NCI-H2081 treated with DMSO at 0.1 percent for 48 hours (cell line): ENCODE measurements at places on chromosomes 4 and X.
A peak's percentile ranks its signal among the peaks of the same experiment; 100 is the strongest.

- DNase-seq: no peak
Observed at GRCh38 chr4:11427121-11427996, 1.3 kb downstream of the HS3ST1 start.

- DNase-seq: no peak
Observed at GRCh38 chrX:22314692-22315091, 42.0 kb downstream of the CBLL2 start.

GRCh38 chr4:136395212-136395722, 1137.0 kb downstream of the PCDH18 start:
- DNase-seq: no peak

DNA sequence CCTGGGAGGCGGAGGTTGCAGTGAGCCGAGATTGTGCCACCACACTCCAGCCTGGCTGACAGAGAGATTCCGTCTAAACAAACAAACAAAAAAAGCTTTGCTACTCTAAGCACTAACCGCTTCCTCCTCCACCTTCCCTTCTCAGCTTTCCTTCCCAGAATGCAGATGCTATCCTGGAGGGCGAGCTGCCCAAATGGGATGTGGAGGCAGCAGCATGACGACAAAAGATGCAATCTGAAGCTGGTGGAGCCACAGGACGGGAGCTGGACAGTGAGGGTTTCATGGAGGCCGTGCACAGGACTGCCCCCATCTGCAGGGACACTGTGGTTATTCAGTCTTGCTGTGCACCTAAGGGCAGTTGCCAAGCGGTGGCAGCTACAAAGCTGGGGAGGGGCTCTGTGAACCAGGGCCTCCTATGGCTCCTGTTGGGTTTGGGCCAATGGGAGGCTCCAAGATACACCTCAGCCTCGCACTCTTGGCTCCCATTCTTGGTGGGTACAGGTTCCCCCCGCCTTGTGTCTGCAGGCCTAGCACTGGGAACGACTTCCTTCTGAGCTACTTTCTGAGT, 47.4 kb downstream of the WDR1 start:
- no peak for DNase-seq

DNA sequence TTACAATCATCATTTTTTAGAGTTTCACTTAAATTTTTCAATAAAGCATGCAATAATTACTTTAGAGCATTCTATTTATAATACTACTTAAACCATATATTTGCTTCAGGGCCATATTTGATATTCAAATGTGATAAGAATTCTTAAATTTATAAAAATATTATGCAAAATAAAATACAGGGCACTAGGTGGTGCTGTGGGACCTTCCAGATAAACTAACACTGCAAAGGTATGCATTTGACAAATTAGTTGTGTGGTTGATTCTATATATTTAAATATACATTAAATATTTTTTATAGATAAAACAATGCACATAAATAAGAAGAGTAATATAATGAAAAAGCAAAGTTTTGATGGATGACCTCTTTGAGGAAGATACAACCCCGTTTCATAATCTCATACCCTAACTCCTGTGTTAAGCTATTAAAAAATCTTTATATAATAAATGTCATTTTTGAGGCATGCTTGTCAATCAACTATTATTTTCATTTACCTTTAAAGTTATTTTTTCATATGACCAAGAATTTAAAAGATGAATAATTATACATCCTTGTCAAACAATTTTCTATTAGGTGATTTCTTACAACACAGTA, 128.4 kb downstream of the REELD1 start:
- DNase-seq: no peak

- DNase-seq: no peak
Observed at GRCh38 chrX:46180258-46180687, 364.9 kb downstream of the ZNF674 start.

DNA sequence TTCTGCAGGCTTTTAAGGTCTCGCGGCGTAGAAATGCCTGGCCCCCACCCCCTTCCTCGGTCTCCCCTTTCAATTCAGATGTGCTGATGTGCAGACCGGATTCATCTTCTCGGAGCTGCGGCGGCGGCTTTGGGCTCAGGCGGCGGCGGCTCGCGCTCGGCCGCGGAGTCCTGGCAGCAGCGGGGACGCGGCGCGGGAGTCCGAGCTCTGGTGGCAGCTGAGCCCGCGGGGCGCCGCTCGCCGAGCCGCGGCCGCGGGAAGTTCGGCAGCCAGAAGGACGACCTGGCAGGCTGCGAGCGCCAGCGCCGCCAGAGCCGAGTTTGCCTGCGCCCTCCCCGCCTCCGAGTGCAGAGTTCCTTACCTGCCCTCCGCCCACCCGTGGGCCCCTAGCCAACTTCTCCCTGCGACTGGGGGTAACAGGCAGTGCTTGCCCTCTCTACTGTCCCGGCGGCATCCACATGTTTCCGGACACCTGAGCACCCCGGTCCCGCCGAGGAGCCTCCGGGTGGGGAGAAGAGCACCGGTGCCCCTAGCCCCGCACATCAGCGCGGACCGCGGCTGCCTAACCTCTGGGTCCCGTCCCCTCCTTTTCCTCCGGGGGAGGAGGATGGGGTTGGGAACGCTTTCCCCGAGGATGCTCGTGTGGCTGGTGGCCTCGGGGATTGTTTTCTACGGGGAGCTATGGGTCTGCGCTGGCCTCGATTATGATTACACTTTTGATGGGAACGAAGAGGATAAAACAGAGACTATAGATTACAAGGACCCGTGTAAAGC, 448 bp downstream of the TLL1 start:
- no peak for DNase-seq

DNA sequence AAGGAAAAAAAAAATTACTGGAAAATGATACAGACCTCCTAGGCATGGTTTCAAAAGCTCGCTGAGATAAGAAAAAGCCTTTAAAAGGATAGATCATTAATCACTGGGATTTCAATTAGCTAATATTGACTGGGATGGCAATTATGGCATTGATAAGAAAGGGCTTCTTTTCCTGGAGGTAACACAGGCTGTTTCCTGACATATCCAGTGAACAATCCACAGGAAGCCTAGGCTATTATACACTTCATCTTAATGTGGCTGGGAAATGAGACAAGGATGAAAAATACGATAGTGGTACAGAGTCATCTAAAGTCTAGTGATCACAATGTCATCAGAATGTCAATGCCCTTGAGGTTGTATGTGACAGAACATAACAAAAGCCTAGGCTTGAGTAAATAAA, 1579.3 kb downstream of the C4orf33 start:
- no peak for DNase-seq

DNA sequence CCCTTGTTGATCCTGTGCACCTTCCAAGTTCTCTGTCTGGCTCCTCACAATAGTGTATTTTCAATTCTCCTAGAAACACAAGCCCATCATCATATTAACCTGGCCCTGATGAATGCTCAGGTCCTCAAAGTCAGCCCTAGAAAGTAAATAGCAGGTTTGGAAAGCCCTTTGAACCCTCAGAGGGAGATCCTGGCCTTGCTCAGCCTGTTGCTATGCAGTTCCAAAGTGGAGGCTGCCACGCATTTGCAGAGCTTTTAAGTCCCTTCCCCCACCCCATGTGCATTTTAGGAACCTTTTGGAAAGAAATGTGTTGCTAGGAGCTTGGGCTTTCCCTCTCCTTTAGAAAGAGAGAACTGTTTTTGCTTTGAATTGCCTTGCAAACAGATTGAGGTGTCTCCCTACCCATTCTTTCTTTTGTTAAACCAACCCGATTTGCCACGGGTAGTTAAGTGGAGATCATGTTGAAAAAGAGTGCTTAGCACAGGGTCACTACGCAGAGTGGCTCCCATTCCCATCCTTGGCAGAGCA, 12.2 kb downstream of the MAMLD1 start:
- DNase-seq: no peak

- DNase-seq: no peak
Observed at GRCh38 chr4:22874334-22874912, 181.7 kb downstream of the GBA3 start.

- DNase-seq: no peak
Observed at GRCh38 chr4:30495251-30495650, 224.9 kb upstream of the PCDH7 start.

GRCh38 chrX:16134936-16135335, 11.6 kb downstream of the GRPR start:
- no peak for DNase-seq

DNA sequence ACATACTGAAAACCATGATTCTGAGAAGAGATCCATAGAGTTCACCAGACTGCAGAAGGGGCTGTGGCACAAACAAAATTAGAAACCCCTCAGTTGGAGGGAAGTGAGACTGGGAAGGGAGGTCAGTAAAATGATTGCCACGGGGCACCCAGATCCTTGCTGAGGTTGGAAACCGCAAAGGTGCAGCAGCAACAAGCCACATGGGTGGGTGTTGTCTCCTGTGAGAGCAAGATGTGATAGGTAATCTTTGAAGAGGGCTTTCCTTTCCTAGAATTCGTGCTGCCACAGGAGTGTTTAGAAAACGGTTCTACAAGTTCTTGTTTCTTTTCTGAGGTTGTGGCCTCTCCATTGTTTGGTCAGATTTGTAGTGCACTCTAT, 85.5 kb downstream of the NFKB1 start:
- no peak for DNase-seq

GRCh38 chrX:100636321-100636991, at the start of gene TSPAN6:
TSPAN6 (minus strand) TSS chrX:100636806; CDS start chrX:100636694, 112 bp downstream.
- DNase-seq: peak; percentile 57

GRCh38 chrX:17595456-17596035, 141.7 kb upstream of the SCML1 start:
- no peak for DNase-seq

- DNase-seq: no peak
Observed at GRCh38 chr4:123651066-123651465, 254.5 kb downstream of the SPRY1 start.

DNA sequence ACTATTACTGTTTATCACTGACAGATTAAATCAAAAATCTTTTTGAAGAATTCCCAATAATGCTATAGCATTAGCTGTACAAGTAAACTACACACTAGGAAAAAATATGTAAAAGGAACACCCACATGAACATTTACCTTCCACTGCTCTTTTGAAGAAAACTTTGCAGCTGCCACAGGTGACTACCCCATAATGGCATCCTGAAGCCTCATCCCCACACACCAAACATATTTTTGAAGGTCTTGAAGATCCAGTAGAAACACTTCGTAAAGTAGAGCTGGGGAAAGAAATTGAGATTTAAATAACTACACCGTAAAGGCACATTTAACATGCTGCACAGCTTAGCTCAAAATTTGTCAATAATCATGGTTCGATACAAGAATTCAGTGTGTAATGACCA, 182.4 kb downstream of the NR3C2 start:
- no peak for DNase-seq

DNA sequence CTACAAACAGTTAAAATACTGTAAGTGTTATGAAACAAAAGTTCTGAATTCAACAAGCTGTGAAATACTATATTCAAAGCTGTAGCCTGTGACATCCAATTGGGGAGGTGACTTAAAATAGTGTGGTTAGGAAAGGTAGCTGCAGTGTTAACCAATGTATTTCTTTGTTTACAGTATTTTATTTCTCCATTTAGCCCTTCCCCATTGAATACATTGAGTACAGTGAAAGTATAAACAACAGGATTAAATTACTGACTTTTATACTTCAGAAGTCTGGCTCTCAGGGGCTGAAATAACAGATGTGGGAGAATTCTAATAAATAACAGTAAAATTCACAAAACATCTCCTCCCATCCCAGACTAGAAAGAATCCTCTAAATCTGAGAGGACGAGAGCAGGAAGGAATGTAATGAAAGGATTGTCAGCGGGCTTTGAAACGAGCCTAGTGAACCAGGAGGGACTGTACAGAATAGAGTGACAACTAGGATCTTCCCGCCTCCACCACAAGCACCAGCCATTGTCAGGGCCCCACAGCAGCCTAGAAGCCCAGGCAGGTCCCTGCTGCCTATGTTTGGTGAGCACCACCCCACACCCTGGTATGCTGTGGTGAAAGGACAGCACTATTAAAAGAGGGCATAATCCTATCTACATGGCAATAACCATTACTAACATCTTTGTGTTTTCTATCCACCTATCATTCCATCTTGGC, 73.7 kb downstream of the SPCS3 start:
- no peak for DNase-seq

- DNase-seq: no peak
Observed at GRCh38 chrX:134752981-134753717, 94.9 kb upstream of the PLAC1 start.

- no peak for DNase-seq
Observed at GRCh38 chr4:38205261-38205660, 245.1 kb downstream of the PTTG2 start.

DNA sequence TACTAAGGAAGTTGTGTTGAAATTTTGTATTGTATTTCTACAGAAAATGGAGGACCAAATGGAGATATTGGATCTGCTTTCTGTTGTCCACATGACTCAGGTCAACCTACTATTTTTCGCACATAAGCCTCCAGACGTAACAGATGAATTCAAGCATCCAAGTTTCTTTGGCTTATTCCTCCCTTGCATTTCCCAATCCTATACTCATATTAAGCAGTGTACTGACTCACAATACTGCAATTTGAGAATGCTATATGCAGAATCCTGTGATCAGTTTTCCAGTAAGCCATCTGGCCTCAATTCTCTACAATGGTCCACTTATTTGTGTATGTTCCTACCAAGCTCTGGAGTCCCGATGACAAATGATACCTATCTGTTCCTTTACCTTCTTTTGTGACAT, 75.7 kb downstream of the ASB9 start:
- DNase-seq: no peak

GRCh38 chr4:48943387-48943786, 36.8 kb upstream of the OCIAD2 start:
- no peak for DNase-seq

- DNase-seq: no peak
Observed at GRCh38 chr4:121150486-121150885, 13.6 kb downstream of the TNIP3 start.

DNA sequence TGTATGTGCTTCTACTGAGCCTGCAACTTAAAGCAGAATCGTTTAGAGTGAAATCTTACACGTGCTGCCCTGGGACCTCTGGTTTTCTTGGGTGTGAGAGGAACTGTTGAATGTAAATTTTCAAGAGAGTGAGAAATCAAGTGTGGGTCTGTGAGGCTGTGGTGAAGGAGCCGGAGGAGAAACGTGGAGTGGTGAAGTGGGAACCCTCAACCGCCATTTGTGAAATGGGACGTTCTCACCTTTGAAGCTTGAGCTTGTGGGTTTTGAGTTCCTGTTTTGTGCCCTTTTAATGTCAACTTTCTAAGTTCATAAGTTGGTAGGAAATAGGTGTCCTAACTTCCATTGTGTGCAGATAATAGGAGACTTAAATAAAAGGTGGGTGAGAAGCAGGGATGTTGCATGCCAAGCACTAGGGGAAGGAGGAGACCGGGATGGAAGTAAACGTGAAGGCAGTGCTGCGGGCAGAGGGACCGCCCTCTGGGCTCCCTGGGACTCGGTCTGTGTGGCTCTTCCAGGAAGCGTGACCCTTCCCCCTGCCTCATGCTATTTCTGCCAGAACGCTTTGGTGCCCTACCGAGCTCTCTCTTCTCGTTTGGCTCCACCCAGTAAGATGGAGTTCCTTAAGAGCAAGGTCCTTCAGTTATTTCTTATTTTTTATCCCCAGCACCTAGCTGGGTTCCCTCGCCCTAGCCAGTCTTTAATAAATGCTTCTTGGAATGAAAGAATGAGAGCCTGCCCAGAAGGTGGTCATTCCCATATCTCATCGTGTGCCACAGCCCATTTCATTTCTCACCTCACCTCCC, 56.0 kb downstream of the TMEM131L start:
- DNase-seq: no peak
